ENCODE measurements at places on chromosomes 5 and 9.

DNA sequence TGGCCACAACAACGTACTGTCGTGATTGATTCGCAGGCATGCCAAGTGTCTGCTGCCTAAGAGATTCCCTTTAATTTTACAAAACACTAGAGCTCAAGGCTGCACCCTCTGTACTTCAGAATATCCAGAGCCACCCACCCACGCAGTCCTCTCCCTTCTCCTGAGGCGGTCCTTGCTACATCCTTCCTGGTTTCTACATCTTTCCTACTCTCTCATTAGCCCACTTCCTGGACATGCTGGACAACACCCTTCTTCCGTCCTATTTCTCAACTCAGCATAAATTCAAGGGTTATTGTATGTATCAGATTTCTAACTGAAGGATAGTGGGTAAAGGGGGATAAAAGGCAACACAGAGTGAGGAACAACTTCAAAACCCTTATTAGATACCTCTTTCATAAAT, 148.4 kb upstream of the MAP3K1 start:
- no peak for DNase-seq

DNA sequence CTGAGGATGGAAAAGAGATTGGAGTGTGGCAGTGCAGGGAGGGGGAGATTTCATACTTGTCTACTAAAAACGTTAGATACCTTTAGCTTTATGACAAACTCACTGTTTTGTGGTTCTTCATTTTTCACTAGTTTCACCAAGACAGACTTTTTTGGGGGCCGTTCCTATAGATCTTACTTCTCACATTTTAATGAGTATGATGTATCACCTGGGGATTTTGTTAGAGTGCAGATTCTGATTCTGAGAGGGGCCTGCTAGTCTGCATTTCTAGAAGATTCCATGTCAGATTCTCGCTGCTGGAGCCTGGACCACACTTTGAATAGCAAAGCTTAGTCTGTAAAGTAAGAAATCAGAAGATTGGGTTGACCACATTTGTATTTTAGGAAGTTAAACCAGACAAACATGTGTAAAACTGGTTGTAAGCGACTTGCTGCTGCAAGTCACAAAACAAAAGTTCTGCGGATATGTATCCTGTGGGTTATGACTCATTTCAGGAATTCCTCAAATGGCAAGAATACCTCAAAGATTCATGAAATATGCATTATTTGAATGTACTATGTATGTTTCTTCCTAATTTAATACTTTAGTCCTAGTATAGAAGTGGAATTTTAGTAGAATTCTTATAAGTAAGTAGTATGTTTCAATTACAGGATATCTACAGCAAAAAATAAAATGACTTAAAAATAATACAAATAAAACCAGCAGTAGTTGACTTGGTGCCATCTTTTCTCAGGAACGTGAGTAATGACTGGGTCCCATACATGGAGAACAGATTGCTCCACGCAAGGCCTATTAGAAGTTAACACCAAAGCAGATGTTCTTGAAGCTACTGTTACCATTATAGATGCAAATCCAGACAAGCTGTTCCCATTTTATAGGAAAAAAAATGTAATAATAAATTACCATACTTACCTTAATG, 27.8 kb downstream of the NFIL3 start:
- peak; percentile 93 for DNase-seq

DNA sequence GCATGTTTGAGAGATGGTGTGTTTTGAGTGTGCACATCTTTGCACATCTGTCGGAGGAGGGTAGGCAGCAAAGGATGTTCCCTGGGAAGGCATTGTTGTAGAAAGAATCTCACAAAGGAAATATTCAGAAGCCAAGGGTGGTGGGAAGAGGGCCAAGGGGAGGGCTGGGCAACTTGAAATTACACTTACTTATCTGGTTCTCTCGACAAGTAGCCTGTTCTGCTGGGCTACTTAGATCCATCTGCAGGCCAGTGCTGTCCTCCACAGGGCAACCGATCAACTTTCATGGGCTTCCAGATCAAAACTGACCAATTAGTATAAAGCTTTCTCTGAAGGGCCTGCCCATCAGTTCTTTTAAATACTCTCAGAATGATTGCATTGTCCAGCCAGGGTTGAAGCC, 495.2 kb downstream of the GADD45G start:
- no peak for DNase-seq

DNA sequence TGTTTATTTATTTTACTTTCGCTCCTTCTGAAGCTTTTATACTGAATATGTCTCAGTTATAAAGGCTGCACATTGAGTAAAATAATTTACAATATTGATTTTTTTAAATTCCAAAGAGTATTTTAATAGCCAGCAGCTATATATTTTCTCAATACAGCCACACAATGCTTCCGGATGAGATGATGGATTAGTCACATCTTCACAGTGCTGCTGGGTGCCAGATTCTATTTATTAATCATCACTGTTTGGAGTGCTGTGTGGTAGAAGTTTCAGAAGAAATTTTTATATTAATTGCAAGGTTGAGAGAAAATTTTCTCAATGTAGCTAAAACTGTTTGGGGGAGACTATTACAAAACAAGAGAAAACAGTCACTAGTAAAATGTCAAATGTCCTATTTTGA, 989.8 kb downstream of the TLE4 start:
- no peak for DNase-seq

- DNase-seq, result no peak
These were observed 10.2 kb upstream of the SEC16A start for GRCh38 chr9:136492978-136493522.

GRCh38 chr5:141694479-141694878, 12.4 kb upstream of the ARAP3 start:
- no peak for DNase-seq

DNA sequence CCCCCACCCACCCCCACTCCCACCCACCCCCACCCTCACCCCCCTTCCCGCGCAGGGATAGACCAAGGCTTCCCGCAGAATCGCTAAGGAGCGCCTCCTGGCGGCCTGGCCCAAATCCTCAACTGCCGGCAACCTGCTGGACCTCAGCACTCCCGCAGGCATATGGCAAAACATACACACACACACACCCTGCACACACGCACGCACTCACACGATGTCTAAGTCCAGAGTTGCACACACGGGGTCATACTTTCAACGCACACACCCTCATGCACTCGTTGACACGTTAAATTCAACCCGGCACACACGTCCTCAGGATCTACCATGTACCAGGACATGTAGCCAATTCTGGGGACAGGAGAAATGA, 1.7 kb downstream of the CPLX2 start:
- peak; percentile 9 for DNase-seq

DNA sequence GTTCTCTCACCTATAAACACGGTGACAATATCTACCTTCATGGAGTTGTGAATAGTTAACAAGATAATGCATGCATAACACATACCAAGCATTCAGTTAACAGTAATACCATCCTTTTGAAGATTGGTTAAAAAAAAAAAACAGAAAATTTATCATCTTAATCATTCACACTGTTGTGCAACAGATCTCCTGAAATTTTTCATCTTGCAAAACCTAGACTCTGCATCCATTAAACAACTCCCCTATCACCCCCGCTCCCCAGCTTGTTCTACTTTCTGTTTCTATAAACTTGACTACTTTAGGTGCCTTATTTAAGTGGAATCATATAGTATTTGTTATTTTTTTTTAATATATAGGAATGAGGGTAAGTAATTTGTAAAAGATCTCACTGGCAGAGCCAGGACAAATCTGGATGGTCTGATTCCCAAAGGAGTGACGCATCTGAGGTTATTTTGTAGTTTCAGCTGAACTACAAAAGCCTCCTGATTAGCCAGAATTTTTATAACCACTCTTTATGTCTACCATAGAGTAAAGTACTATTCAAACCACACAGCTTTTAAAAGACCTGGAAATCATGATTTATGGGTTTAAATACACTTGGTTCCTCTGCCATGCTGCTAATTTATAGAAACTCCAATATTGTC, 93.0 kb downstream of the FANCC start:
- no peak for DNase-seq

DNA sequence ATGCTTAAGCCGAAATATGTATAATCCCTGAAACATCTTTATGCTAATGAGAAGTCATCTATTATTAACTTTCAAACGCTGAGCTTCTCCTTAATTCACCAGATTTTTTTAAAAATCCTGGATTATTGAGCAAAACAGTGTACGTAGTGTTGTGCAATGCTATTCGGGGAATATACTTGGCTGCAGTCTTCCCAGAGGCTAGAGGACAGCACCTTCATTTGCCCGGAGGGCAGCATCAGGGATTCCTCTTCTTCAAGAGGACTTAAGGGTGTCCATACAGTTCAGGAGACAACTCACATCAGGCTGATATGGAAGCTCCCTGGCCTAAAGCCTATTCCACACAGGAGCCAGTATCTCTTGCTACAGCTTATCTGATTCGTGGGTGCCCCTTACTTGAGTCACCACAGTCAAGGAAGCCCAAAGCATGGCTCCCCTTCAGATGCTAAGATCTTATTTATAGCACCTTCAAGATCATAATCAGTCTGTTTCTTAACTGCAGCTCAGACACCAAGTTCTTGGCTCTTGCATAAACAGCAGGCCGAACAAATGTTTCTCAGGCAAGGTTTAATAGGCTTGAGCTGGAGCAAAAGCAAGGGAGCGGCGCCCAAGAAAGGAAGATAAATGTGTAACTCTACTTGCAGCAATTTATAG, 29.4 kb downstream of the NUTM2F start:
- DNase-seq, result no peak

- DNase-seq, result peak; percentile 14
These were observed 75.9 kb downstream of the COL27A1 start for GRCh38 chr9:114231273-114231672.

- no peak for DNase-seq
These were observed 67.5 kb downstream of the PRRT1B start for GRCh38 chr9:131612851-131613250.

Measured in MV-4-11 (cell line).